ENCODE measurements at places on chromosomes 6 and 20. TPM values are rescaled to one million over a fixed set of nuclear protein-coding genes. Genes with fewer than 3 reads are reported as not detected.

The TUBB2B gene
- total RNA-seq, result not detected

DNA sequence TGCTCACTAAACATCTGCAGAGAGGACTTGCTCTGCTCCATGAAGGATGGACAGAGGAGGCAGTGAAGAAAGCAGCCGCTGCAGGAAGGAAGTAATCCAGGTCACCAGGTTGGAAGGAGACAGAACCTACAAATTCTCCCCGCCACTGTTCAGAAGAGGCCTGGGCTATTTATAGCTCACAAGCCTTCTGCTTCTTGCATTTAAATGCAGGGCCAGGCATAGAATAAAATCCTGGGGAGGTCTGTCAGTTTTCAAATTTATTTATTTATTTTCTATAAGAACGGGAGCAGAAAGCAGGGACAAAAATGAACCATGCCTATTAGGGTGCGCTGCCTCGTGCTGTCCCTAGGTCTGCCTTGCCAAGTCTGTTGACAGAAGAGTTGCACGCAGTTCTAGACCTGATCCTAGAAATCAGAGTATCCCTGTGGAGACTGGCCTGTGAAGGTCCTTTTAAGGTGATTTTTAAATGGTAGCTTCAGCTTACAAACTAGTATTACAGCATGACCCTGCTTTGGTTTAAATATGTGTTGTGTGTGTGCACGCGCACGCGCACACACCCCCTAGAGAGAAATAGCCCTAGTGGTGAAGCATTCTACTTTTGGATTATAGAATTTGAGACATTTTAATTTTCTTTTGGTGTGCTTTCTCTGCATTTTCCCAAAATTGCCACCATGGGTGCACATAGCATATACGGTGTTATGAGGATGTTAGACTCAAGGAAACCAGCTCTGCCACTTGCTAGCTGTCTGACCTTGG is 19.5 kb downstream of the RIMS4 start:
- DNase-seq, result no peak

DNA sequence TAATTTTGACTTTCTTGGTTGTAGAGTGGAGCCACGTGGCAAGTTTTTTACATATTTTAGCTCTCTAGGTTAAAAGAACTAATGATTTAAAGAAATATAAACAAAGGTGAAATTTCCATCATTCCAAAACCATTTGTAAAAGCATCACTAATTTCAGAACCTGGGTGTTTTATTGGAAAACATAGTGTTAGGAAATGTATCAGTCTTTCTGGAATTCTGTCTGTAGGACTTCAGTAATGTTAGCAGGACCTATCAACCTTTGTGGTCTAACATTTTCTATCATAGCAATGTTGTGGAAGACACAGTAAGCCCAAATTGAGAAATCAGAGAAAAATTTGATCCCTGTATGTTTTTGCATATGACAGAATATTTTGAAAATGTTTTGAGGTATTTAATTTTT is 28.3 kb downstream of the L3MBTL3 start:
- no peak for DNase-seq

GRCh38 chr6:26484161-26484560 is 15.9 kb upstream of the BTN1A1 start:
- no peak for DNase-seq

All from activated CD8-positive, alpha-beta memory T cell treated with anti-CD3 and anti-CD28 coated beads, Interleukin-2, amount 10 ng/mL, durations not matched to agents 7 days and 5 days (primary cell).